Stimulated activated CD8-positive, alpha-beta memory T cell treated with anti-CD3 and anti-CD28 coated beads, Interleukin-7, amount 100 ng/mL, for 1 hour (primary cell): ENCODE measurements at places on chromosomes 2 and 18.

GRCh38 chr2:45700407-45701013, 49.0 kb downstream of the PRKCE start:
- no peak for DNase-seq

- no peak for DNase-seq
Measured at GRCh38 chr18:75643083-75643482, 215.6 kb upstream of the SMIM21 start.

DNA sequence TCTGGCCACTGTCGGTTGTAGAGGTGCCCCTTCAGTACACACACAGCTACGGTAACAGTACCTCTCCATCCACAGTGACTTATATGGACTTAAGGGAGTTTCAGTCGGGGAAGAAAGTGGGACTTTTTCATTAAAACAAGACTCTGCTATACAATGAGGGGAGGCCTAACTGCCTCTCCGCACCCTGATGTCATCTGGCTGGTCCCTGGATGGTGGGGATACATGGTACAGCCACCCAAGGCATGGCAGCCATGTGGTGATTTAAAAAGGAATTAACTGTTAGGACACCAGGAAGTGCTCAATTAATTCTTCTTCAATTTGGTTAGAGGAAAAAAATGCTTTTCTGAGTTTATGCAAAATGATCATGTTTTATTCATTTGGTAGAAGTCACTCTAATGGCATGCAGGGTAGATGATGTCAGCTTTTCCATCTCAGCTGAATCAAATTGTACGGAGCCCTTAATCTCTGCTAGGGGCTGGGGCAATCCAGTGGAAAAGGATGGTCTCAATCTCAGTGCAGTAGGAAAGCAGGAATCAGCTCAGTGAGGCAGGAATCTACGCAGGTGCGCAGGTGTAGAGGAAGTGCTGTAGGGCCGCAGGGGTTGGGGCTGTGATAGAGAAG, 243.9 kb downstream of the PRKCE start:
- no peak for DNase-seq

- DNase-seq = no peak
Measured at GRCh38 chr2:84766791-84767190, 114.1 kb downstream of the TRABD2A start.

DNA sequence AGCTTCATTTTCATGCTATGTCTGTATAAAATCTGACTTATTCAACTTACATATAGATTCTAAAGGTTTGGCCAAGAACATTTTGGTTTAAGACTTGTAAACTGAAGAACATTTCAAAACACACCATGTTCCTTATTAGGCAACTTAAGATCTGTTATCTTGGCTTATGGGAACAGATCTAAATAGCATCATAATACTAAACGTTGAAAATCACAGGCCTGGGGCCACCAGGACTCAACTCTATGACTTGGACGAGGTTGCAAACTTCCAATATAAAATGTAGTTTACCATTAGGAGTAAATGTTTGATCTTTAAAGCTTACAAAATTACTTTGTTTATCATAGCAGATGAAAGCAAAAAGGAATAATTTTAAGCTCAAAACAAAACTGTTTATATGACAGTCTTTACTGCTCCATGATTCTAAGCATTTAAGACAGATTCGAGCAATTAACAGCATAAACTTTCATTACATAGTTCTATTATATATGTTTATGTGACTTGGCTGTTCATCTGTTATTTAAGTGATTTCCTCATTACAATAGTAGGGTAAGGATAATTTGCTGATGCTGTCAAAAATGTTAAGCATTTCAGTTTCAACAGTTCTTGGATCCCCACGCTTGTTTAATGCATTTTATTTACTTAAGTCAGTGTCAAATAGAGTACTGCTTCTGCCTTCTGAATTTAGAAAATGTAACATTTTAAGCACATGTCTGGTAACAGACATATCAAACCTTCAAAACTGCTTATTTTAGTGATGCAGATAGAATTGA, 8.3 kb downstream of the TCF4 start:
- DNase-seq = no peak

GRCh38 chr2:97669448-97669847, at the start of gene C2orf92:
Gene C2orf92, plus strand, starts transcription at chr2:97669713. Its CDS starts 76 bp downstream, at chr2:97669789.
- DNase-seq = no peak

GRCh38 chr18:6885992-6886796, 156.7 kb downstream of the ARHGAP28 start:
- no peak for DNase-seq

- DNase-seq = no peak
Measured at GRCh38 chr2:9258501-9258900, 51.9 kb downstream of the ASAP2 start.

DNA sequence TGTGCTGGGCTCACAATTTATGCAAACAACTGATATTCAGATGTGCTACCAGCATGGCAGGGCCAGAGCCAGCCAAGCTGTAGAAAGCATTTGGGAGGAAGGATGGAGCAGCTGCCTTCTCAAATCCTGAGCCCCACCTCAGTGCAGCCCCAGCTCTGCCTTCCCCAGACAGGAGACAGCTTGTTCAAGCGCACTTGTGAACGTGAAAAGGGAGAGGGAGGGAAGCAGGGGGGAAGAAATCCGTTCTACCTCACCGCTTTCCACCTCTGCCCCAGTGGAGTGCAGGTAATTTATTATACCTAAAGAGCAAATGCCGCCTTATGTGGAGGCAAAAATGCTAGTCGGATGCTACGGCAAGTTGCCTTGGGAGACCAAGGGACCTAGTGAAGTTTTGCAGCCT, 66.0 kb upstream of the SLC14A2 start:
- no peak for DNase-seq

DNA sequence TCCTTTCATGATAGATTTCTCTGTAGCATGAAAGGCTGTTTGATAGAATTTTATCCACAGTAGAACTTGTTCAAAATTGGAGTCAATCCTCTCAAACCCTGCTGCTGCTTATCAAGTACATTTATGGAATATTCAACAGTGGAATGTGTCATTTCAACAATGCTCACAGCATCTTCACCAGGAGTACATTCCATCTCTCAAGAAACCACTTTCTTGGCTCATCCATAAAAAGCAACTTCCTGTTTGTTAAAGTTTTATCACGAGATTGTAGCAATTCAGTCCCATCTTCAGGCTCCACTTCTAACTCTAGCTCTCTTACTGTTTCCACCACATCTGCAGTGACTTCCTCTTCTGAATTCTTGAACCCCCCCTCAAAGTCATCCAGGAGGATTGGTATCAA, 29.4 kb downstream of the PDCL3 start:
- no peak for DNase-seq

- no peak for DNase-seq
Measured at GRCh38 chr18:45658756-45659155, 43.5 kb downstream of the SLC14A2 start.

DNA sequence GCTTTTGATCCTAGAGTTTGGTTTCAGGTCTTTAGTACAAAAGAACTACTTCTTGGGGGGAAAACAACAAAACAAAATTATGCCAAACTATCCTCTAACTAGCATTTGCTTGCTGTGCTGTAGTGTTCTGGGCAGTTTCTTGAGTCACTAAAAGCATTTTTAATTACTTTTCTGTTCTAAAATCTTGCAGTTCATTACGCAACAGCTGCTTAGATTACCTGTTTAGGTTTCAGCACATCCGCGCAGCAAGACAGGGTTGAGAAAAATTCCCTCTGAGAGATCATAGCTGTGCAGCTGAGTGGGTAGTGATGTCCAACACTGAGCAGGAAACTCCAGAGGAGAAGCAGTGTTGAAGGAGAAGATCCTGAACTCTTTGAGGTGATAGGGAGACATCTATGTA, 9.0 kb downstream of the DAW1 start:
- no peak for DNase-seq
